ENCODE measurements at places on chromosomes 1 and 21.

DNA sequence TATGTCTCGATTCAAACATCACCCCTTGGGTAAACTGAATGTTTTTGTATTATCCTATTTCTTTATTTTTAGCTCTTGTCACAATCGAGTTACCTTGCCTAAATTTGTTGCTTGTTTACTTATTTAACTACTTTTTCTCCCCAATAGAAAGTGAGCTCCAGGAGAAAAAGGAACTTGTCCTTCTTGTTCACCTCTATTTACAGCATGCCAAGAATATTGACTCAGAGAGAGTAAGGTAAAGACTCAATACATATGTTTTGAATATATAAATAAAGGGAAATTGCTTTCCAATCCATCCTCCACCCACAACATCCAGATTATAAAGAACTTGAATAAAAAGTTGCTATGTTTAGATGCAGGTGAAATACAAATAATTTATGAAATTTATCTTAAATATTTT is 107.3 kb upstream of the PDC start:
- DNase-seq, result no peak

DNA sequence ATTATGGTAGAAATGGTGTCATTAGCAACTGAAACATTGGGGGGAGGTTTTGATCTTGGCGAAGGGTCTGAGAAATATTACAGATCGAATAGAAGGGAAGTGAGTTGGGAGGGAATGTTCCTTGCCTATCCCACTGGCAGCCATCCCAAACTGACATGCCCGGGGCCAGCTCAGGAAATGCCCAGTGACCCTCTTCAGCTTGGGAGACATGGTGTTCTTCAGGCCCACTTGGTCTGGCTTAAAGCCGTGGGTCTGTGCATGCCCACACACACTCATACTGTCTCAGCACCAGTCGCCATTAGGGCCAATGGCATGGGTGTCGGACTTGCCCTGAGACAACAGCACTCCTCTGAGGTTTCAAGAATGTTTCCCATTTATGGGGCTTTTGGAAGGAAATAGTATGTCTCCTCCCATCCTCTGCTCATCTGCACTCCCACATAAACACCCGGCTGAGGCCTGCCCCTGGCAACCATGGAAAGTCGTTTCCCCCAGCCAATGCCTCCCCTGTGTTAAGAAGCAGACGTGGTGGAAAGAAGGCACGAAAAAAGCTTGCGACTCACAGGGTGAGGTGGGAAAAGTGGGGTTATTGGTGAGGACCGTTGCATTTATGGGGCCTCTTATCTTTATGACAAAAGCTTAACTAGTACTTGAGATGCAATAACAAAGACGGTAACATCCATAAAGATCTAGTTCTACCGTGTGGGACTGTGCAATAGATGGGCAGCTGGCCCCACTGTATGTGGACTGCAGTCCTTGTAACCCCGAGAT is 2.0 kb downstream of the RNF186 start:
- no peak for DNase-seq

- DNase-seq, result no peak
Measured at GRCh38 chr1:162367772-162368171, 8.9 kb downstream of the SPATA46 start.

GRCh38 chr21:41622831-41623548 is 115.0 kb upstream of the TMPRSS2 start:
- no peak for DNase-seq

Measured in CD4-positive, alpha-beta T cell treated with Interleukin-6 at 100 ng/mL for 8 hours (primary cell).